ENCODE measurements at places on chromosomes 12 and 14.

- DNase-seq, result no peak
Measured at GRCh38 chr14:33377596-33378390, 439.1 kb downstream of the NPAS3 start.

- DNase-seq, result no peak
Measured at GRCh38 chr14:75566321-75566720, 12.1 kb upstream of the FLVCR2 start.

GRCh38 chr12:117100251-117100650 is 1.0 kb upstream of the TESC start:
- DNase-seq, result no peak

DNA sequence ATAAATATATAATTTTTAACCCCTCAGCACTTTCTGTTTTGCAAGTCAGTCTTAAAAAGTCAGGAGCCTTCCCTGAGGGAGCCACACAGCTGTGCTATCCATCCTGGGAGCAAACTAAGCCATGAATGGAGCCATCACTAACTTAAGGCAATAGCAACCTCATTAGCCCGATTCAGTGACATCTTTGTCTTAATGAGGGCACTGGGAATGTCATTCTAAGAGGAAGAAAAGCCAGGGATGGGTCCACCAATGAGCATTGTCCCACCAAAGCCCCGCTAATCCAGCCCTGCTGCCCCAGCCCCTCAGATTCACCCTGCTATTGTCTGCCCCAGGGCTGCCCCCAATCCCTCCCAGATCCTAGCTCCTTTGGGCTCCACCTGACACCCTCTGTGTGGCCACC is 19.5 kb downstream of the GSC start:
- DNase-seq, result no peak

DNA sequence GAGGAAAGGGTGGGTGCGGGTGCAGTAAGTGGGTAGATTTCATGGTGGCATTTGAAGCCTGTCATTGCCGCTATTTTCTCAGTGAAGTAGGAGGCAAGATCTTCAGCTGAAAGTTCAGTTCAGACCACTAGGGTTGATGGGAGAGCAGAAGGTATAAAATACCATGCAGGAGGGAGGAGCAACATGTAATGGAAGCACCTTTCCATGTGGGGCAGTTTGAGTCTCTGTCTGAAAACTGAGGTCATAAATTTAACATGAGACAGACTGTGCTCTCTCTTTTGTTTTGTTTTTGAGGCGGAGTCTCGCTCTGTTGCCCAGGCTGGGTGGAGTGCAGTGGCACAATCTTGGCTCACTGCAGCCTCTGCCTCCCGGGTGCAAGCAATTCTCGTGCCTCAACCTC is 22.7 kb downstream of the LRRC74A start:
- DNase-seq, result no peak

DNA sequence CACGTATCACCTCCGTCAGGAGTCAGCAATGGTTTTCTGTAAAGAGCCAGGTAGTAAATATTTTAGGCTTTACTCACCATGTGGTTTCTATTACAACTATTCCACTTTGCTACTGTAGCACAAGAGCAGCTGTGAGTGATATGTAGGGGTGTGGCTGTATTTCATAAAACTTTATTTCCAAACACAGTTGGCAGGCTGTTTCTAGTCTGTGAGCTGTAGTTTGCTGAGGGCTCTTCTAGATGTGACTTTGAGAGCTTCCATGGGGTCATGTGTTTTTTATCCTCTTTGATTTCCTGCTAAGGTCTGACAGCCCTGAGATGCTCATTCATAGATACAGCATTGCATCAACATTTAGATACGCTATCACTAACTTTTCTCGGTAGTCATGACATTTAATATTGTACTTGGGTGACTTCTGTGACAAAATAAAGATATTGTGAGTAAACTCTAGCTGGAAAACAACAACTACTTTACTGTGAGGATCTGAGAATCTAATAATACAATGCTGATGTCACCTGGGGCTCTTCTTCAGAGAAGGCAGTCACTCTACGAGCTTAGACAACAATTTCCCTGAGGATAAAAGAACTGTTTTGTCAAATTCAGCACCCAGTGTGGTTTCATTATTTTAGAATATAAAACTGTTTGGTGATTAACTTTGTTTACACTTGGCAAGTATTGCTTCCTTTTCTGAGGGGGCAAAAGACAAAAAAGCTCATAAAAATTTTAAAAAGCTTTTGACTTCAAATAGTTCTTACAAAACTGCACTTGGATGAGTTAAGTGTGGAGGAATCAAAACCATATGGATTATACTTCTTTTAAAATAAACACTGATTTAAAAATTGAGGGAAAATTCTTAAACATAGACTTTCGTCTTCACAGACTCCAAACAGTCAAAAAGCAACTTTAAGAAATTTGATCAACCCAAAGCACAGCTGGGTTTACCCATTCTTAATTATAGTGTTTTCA is 231.2 kb upstream of the DCN start:
- DNase-seq, result no peak

DNA sequence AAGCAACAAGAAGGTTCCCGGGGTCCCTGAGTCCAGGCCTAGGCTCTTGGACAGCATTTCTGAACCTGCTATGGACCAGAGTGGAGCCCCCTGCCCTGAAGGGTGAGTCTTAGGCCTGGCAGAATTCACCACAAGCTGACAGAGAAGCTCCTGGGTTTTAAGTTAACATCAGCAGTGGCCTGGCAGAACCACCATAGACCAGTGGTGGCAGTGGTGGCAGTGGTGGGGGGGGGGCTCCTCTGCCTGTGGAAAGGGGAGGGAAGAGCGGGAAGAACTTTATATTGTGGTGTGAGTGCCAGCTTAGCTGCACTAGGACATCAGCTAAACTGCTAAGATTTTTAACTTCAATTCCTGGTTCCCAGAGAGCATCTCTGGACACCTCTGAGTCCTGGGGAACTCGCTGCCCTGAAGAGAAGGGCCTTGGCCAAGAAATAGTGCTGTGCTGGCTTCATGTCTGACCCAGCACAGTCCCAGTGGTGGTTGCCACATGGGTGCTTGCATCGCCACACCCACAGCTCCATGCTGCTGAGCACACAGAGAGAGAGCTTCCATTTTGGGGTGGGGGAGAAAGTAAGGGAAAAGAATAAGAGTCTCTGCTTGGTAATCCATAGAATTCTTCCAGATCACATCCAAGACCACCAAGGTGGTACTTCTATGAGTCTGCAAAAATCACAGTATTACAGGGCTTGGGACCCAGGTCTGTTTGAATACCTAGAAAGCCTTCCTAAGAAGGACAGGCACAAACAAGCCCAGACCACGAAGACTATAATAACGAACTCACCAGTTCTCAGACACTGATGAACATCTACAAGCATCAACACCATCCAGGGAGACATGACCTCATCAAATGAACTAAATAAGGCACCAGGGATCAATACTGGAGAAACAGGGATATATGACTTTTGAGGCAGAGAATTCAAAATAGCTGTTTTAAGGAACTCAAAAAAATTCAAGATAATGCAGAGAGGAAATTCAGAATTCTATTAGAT is 20.4 kb upstream of the RNF212B start:
- no peak for DNase-seq

- DNase-seq, result no peak
Measured at GRCh38 chr12:50635364-50635763, 128.5 kb upstream of the ATF1 start.

Data from iPS DF 6.9 (cell line).